ENCODE measurements at places on chromosomes 12 and 14. TPM values are rescaled to one million over a fixed set of nuclear protein-coding genes. Genes with fewer than 3 reads are reported as not detected.

The ADCY6 gene
- 48.3 TPM for total RNA-seq

The AMDHD1 gene
- 2.9 TPM for total RNA-seq

The BCL2L2 gene
- total RNA-seq = 20.3 TPM

The RDH11 gene
- 73.2 TPM for total RNA-seq

The MYH6 gene
- total RNA-seq = not detected

The RTL1 gene
- total RNA-seq = not detected

The AICDA gene
- not detected for total RNA-seq

The IFNG gene
- total RNA-seq = not detected

The TCL1B gene
- not detected for total RNA-seq

The ACOT4 gene
- total RNA-seq = 4.9 TPM

The SRRM4 gene
- total RNA-seq = not detected

The MANSC4 gene
- total RNA-seq = not detected

The KRT2 gene
- not detected for total RNA-seq

The SALL2 gene
- total RNA-seq = 10.9 TPM

The PRR4 gene
- total RNA-seq = 7.1 TPM

The GPX2 gene
- 196 TPM for total RNA-seq

The PLEKHD1 gene
- total RNA-seq = 0.65 TPM

The LALBA gene
- not detected for total RNA-seq

The SLC6A13 gene
- total RNA-seq = not detected
